ENCODE measurements at places on chromosomes 7 and 10.
A peak's percentile ranks its signal among the peaks of the same experiment; 100 is the strongest.

- no peak for DNase-seq
These were observed at the start of gene SKIDA1 for GRCh38 chr10:21525367-21526187. Gene SKIDA1, minus strand, starts transcription at chr10:21525682. Its CDS starts 7,860 bp downstream, at chr10:21517822.

- DNase-seq, result no peak
These were observed 23.2 kb upstream of the SDK1 start for GRCh38 chr7:3277604-3278572.

DNA sequence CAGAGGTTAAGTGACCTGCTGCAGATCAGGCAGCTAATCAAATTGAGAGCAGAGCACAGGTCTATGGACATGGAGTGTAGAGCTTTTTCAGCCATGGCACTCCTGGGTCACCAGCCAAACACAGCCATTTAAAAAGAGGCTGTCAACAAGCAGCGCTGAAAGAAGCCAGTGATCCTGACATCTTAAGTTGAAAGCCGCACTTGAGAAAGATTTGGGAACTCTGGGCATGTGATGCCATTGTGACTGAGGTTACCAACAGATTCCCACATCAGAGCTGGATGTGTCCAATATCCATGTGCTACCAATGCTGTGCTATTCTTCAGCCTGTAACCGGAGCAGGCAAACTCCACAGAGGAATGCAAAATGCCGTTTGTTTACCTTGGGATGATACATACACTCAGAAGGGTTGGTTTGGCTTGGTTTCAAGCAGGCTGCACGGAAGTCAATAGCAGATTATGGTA is 56.2 kb upstream of the ABLIM1 start:
- DNase-seq, result peak; percentile 84

DNA sequence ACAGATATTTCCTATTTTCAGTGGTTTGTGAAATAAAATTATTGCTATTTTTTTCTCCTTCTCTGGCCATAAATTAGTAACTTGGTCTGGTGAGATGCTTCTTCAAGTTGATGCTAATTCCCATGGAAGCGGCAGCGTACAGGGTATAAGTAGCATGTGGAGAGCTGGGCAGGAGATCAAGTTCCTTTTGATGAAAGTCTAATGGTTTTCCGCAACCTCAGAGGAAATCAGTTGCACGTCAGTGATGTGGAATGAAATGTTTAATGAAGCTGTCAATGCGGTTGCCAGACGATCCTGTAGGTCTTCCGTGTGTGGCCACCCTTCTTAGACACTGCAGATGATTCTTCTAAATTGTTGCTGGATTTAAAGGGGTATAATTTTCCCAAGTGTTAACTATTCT is 236.4 kb upstream of the GRM3 start:
- no peak for DNase-seq

- no peak for DNase-seq
These were observed 99.5 kb downstream of the CUX1 start for GRCh38 chr7:101916876-101917275.

DNA sequence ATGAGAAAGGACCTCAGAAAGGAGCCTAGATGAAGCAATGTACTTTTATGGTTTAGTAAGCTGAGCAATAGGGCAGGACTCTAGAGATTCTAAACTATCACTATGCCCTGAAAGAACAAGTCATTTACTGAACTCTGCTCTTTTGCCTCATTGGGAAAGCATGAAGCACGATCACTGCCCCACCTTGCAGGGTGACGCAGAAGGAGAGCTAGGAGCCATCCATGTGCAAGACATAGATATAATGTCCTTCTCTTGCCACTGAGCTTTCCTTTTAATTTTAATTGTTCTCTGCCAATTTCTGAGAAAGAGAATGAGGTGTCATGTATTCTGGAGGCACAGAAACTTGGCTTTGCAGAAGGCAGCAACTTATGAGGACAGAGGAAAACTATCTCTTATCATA is 108.3 kb downstream of the SORCS1 start:
- no peak for DNase-seq

DNA sequence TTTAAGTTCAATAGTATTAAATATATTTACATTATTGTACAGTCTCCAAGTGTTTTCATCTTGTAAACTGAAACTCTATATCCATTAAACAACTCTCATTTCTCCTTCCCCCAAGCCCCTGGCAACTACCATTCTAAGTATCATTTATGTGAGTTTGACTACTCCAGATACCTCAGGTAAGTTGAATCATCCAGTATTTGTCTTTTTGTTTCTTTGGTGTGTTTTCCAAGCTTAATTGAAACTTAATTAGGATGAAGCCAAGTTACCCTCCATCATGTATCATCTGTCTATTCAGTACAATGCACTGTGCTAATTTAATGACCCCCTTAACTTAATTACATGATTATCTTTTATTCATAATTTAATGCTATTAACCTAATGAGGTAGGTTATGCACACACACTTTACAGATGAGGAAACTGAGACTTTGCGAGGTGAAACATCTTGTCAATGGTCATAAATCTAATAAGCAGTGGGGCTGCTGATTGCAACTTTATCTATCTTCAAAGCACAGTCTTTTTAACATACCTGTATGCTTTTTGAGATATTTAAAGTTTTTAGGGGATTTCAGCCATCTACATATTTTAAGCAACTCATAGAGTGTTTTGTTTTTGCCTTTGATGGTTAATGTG is 663 bp downstream of the MACC1 start:
- no peak for DNase-seq

DNA sequence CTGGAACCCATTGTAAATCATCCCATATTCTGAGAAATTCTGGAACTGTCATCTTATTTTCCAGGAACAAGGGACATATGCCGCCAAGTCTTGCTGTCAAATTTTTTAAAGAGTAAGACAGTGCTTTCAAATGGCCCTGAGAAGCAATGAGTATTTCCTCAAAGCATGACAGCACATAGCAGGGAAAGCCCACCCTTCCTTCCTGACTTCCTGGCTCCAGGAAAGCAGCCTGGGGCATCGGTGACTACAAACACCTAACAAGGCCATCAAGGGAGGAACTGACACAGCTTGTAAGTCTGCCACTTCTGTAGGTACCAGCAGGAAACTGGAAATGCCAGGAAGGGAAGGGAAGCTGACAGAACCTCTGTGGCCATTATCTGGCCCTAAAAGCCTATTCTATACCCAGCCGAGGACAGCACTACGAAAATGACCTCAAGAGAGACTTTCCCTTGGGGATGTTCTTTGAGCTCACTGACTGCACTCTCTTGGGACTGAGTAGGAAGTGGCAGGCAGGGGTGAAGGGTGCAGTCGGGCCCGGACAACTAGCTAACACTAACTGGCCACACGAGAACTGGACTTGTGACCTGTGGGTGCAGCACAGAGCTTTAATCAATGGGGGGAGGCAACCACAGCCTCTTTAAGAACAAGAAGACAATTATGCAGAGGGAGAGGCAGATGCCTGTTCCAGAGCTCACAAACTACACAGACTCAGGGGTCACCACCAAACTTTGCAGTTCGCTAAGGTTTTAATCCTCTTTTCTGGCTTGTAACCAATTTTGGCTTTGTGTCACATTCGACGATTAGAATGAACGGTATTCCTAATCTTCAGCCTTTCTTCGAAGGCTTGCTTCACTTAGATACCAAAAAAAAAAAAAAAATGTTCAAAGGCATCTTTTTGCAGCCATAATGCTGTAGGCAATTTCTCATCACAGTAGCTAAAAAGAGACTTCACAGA is 52.0 kb downstream of the GRB10 start:
- DNase-seq, result peak; percentile 86

DNA sequence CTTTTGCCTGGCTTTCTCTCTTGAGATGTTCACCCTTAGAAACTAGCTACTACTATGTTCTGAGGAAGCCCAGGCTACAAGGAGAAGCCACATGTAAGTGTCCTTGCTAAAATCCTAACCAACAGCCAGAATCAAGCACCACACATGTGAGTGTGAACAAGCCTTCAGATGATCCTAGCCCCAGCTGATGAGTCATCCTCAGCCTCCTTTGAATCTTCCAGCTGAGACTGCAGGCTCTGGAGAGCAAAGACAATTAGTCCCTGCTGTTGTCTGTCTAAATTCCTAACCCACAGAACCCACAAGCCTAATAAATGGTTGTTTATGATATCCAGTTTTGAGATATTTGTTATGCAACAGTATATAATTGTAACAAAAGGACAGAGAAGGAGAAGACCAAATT is 92.8 kb upstream of the TAC1 start:
- DNase-seq, result no peak

- DNase-seq, result no peak
These were observed 30.9 kb upstream of the STEAP4 start for GRCh38 chr7:88337572-88337971.
